Vagina (tissue), 2 donors: ENCODE measurements at places on chromosomes 12 and 14.

- DNase-seq: no peak
- H3K4me3 ChIP-seq: peak overlapping the region; percentile 27
- H3K4me1 ChIP-seq: peaks cover 27% of the 10 kb centered on the region
- no peaks in the 10 kb centered on the region for H3K36me3 ChIP-seq
Measured at GRCh38 chr14:102544747-102545460, 35.3 kb upstream of the ANKRD9 start.

DNA sequence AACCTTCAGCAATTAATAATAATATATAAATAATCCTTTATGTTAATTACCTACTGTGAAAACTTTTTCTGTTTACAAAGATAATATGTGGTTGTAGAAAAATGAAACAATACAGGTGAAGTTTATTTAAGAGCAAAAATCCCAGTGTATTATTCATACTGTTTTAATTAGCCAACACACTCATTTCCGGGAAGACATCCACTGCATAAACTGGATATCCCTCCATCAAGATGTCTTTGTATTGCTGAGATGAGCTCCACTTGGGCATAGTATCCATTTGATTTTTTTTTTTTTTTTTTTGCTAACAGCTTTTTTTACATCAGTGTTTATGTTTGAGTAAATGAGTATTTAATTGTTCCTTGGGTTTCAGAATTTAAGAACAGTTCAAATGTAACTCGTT lies 13.7 kb upstream of the DERA start:
- no peaks in the 10 kb centered on the region for H3K36me3 ChIP-seq
- no peak overlapping the region for H3K27ac ChIP-seq
- no peak for DNase-seq
- no peak overlapping the region for H3K4me3 ChIP-seq

DNA sequence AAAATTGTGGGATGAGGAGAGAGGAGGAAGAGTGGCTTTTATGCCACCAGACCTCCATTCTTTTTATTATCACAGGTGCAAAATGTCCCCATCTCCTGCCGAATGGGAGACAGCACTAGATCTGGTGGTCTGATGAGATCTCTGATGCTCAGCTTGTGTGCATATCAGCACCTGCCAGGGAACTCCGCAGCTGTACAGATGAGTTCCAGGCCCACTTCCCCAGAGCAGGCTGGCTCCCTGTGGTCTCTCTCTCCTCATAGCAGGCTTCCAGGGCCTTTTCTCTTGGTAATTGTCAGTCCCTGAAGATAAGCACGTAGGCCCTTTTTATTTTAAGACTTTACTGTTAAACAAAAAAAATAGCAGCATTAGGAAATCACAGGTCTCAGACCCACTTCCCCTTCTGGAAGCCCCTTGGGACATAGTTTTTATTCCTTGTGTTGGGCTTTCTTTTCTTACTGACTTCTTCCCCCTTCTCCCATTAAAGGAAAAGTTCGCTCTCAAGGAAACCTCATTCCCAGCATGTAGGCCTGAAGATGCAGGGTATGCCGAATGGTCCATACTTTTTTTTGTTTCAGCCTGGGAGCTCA lies 4.5 kb upstream of the TBC1D30 start:
- no peak for DNase-seq
- H3K27ac ChIP-seq: no peak overlapping the region
- peaks cover 6% of the 10 kb centered on the region for H3K4me1 ChIP-seq
- no peaks in the 10 kb centered on the region for H3K27me3 ChIP-seq

DNA sequence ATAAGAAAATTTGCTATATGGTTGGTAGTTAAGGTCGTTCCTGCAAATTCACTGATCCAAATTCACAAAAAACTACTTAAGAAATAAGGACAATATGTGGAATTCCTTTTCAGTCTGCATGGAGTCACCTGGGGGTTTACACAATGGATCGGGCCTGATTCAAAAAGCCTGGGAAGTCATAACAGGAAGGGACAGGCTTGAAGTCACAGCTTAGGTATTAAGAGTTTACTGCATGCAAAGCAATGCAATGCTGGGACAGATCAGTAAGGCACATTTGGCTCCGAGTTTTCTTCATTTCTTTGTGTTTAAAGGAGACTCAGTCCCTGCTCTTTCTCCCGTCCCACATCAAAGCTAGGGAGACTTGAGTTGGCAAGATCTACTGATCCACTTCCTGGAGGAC lies 153.3 kb downstream of the NTF3 start:
- H3K4me3 ChIP-seq: no peak overlapping the region
- no peak overlapping the region for H3K27ac ChIP-seq
- DNase-seq: no peak
- H3K27me3 ChIP-seq: no peaks in the 10 kb centered on the region

- H3K4me3 ChIP-seq: no peak overlapping the region
- no peaks in the 10 kb centered on the region for H3K4me1 ChIP-seq
- no peak for DNase-seq
- no peaks in the 10 kb centered on the region for H3K36me3 ChIP-seq
Measured at GRCh38 chr14:23605931-23606585, 27.5 kb upstream of the JPH4 start.

DNA sequence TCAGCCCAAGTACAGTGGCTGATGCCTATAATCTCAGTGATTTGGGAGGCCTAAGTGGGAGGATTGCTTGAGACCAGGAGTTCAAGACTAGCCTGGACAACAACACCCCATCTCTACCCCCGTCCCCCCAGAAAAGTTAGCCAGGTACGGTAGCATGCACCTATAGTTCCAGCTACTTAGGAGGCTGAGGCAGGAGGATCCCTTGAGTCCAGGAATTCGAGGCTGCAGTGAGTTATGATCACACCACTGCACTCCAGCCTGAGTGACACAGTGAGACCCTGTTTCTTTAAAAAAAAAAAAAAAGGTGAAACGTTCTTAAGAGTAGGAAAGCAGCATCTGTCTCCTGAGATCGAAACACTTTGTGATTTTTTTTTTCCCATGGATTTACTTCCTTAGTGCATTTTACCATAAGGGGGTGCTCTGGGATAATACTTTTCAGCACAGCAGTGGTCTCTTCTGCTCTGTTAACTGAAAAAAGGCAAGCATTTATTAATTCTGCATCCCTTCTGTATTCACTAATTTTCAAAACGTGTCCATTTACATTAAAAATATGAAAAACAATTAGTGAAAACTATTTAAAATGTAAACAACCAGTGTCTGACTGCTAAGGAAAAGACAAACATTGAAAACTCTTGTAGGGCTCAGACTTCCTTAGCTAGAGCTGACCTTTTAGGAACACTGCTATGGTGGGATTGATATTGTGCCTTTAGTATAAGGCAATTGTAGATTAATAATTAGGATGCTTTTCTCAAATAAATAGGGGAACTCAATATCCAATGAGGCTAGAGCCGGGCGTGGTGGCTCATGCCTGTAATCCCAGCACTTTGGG lies 31.2 kb upstream of the USP44 start:
- H3K36me3 ChIP-seq: no peaks in the 10 kb centered on the region
- no peaks in the 10 kb centered on the region for H3K4me1 ChIP-seq
- H3K4me3 ChIP-seq: no peak overlapping the region
- DNase-seq: no peak
- H3K27me3 ChIP-seq: no peaks in the 10 kb centered on the region

DNA sequence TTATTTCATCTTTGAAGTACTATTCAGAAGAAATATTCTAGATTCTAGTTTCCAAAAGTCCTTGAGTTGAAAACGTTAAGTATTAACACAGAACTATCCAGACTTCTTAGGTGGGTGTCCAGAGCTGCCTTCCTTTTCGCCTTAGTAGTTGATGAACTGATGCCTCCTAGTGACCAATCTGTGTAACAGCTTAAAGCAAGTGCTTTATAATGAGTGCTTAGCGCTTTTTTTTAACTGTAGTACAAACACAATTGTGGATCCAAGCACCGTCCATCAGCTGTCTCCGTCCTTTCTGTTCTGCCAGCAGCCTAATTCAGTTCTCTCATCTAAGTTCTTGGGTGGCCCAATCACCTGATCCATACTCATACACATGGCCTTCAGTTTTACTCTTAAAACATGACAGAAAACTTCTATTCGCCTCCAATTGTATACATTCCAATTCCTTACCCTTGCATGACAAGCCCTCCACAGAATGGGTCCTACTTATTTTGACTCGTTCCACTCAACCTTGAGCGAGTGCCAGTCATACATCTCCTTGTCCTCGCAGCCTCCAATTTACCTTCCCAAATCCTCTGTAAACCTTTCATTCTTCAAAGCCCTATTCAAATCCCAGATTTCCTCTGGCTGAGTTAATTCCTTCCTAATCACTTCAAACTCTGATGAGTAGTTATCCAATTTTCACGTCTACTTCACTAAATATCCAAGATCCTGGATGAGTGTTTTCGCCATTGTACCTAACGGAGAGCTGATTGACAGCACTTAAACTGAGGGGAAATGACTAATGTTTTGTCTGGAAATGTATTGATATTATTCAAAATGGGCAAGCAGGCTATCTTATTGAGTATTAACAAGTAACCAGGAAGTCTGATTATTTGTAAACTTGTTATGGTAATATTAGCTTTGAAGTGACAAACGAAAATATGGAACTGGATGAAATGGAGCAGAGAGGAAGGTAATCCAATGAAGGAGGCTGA lies 5.8 kb upstream of the PHLDA1 start:
- no peak for DNase-seq
- peaks cover 6% of the 10 kb centered on the region for H3K4me1 ChIP-seq
- H3K27ac ChIP-seq: no peak overlapping the region
- H3K4me3 ChIP-seq: no peak overlapping the region
- H3K27me3 ChIP-seq: no peaks in the 10 kb centered on the region

DNA sequence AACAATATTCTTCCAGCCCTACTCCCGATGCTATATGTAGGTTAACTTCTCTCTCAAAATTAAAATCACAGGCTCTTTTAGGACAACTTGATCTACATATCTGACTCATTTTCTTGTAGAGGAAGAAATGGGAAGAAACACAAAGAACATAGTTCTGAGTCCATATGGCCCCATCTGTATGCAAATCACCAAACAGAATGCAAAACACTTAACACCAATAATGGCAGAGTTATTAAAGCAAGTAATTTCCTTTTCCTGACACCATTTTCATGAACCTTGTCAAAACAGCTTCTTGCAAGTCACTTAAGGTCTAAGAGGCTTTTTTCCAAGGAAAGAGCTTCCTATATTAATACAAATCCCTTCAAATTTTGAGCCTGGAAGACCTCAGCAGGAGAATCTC lies 300.4 kb upstream of the CLEC14A start:
- H3K36me3 ChIP-seq: no peaks in the 10 kb centered on the region
- no peaks in the 10 kb centered on the region for H3K4me1 ChIP-seq
- no peak overlapping the region for H3K27ac ChIP-seq
- no peak overlapping the region for H3K4me3 ChIP-seq
- H3K27me3 ChIP-seq: no peaks in the 10 kb centered on the region

- no peak overlapping the region for H3K27ac ChIP-seq
- no peak overlapping the region for H3K4me3 ChIP-seq
- no peaks in the 10 kb centered on the region for H3K4me1 ChIP-seq
- H3K27me3 ChIP-seq: no peaks in the 10 kb centered on the region
- DNase-seq: no peak
- no peaks in the 10 kb centered on the region for H3K36me3 ChIP-seq
Measured at GRCh38 chr12:65962921-65963861, 138.9 kb downstream of the HMGA2 start.

- H3K4me1 ChIP-seq: peaks cover 7% of the 10 kb centered on the region
- no peak overlapping the region for H3K4me3 ChIP-seq
- no peak for DNase-seq
- H3K36me3 ChIP-seq: no peaks in the 10 kb centered on the region
- H3K27me3 ChIP-seq: no peaks in the 10 kb centered on the region
Measured at GRCh38 chr12:113896841-113897240, 69.3 kb downstream of the RBM19 start.

DNA sequence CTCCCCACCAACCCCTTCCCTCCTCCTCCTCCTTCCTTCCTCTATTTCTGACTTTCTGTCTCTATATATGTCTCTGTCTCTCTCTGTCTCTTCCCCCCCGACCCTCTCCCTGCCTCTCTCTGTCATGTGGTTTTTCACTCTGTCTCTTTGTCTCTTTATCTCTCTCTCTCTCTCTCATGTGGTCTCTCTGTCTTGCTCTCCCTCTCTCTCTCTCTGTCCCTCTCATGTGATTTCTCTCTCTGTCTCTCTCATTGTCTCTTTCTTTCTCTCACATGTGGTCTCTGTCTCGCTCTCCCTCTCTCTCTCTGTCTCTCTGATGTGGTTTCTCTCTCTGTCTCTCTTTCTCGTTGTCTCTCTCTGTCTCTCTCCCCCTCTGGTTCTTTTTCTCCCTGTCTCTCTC lies 59.3 kb downstream of the PHETA1 start:
- no peaks in the 10 kb centered on the region for H3K36me3 ChIP-seq
- no peak for DNase-seq
- H3K4me3 ChIP-seq: no peak overlapping the region

DNA sequence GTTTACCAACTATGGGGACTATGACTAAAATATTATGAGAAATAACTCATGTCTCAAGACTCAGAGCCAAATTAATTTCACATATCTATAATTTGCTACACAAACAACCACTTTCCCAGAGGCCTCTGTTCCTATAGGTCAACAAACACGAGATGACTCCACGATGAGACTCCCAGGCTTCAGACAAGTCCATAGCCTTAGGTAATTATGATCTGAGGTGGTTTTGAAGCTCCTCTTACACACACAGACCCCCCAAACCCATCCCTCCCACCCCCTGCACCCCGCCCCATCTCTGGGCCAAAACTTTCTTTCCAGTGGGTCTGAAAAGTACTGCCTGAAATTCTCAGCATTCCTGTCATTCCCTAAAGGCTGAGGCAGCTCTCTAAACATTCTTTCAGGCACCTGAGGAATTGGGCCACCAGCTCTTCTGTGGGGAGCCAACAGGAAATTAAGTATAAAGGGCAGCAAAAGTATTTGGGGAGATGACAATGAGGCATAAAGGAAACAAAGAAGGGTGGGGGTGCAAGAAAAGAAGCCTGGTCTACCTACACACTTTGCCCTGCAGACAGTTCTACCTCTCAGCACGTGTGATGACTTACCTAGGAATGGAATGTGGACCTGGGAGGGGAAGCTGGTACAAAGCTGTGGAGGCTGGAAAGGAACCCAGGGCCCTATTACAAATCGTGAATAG lies 143.6 kb downstream of the PAWR start:
- no peak overlapping the region for H3K4me3 ChIP-seq
- H3K4me1 ChIP-seq: peaks cover 20% of the 10 kb centered on the region
- no peak for DNase-seq
- H3K27me3 ChIP-seq: no peaks in the 10 kb centered on the region
- H3K27ac ChIP-seq: no peak overlapping the region

- peaks cover 28% of the 10 kb centered on the region for H3K4me1 ChIP-seq
- no peak overlapping the region for H3K27ac ChIP-seq
- no peaks in the 10 kb centered on the region for H3K27me3 ChIP-seq
- no peak overlapping the region for H3K4me3 ChIP-seq
Measured at GRCh38 chr14:99466758-99467157, 13.9 kb downstream of the SETD3 start.

- H3K4me1 ChIP-seq: no peaks in the 10 kb centered on the region
- H3K4me3 ChIP-seq: no peak overlapping the region
- DNase-seq: no peak
- no peaks in the 10 kb centered on the region for H3K36me3 ChIP-seq
- H3K27ac ChIP-seq: no peak overlapping the region
Measured at GRCh38 chr12:18939051-18939450, 190.5 kb upstream of the PLEKHA5 start.

GRCh38 chr14:75190023-75190422 lies 13.6 kb upstream of the TMED10 start:
- H3K36me3 ChIP-seq: no peaks in the 10 kb centered on the region
- no peak overlapping the region for H3K4me3 ChIP-seq
- H3K4me1 ChIP-seq: no peaks in the 10 kb centered on the region
- DNase-seq: no peak
- no peaks in the 10 kb centered on the region for H3K27me3 ChIP-seq
